Memory B cell (primary cell): ENCODE measurements at places on chromosomes 5 and 9.
A peak's percentile ranks its signal among the peaks of the same experiment; 100 is the strongest.

GRCh38 chr9:18673179-18673578 is 199.2 kb downstream of the ADAMTSL1 start:
- H3K27me3 ChIP-seq = peaks cover 3% of the 10 kb centered on the region
- H3K27ac ChIP-seq = no peak overlapping the region
- no peaks in the 10 kb centered on the region for H3K4me1 ChIP-seq

DNA sequence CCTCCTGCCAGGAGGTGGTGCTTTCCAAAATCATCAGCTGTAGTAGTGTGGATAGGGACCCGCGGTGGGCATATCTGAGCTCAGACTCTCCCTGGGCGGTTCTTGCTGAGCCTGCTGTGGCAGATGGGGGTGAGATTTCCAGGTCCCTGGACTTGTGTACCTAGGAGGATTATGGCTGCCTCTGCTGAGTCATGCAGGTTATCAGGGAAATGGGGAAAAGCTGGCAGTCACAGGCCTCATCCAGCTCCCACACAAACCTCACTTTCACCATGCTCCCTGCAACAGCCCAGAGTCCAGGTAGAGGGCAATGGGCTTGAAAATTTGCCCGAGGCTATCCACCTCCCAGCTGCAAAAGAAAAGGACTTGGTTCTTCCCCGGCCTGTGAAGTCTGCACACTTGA is 23.4 kb upstream of the MAMDC2 start:
- H3K36me3 ChIP-seq = peaks cover 2% of the 10 kb centered on the region
- no peak for DNase-seq
- H3K27me3 ChIP-seq = peaks cover 6% of the 10 kb centered on the region
- no peak overlapping the region for H3K27ac ChIP-seq
- no peak overlapping the region for H3K4me3 ChIP-seq
- H3K4me1 ChIP-seq = no peaks in the 10 kb centered on the region

- no peaks in the 10 kb centered on the region for H3K4me1 ChIP-seq
- no peak overlapping the region for H3K4me3 ChIP-seq
- peaks cover 2% of the 10 kb centered on the region for H3K36me3 ChIP-seq
- DNase-seq = no peak
- no peaks in the 10 kb centered on the region for H3K27me3 ChIP-seq
Measured at GRCh38 chr5:173961418-173961817, 27.6 kb upstream of the C5orf47 start.

- H3K4me3 ChIP-seq = no peak overlapping the region
- H3K36me3 ChIP-seq = no peaks in the 10 kb centered on the region
- H3K27ac ChIP-seq = no peak overlapping the region
- no peaks in the 10 kb centered on the region for H3K27me3 ChIP-seq
- no peaks in the 10 kb centered on the region for H3K4me1 ChIP-seq
Measured at GRCh38 chr5:102996011-102996575, 123.8 kb downstream of the GIN1 start.

- H3K4me1 ChIP-seq = peaks cover 16% of the 10 kb centered on the region
- no peaks in the 10 kb centered on the region for H3K36me3 ChIP-seq
- no peak for DNase-seq
- no peak overlapping the region for H3K4me3 ChIP-seq
- H3K27ac ChIP-seq = no peak overlapping the region
- no peaks in the 10 kb centered on the region for H3K27me3 ChIP-seq
Measured at GRCh38 chr9:105128908-105129600, 115.4 kb upstream of the SLC44A1 start.

GRCh38 chr5:37234288-37234687 is 14.9 kb downstream of the CPLANE1 start:
- H3K27me3 ChIP-seq = no peaks in the 10 kb centered on the region
- no peak overlapping the region for H3K4me3 ChIP-seq
- no peak overlapping the region for H3K27ac ChIP-seq
- peaks cover 37% of the 10 kb centered on the region for H3K36me3 ChIP-seq

GRCh38 chr5:9456435-9457042 is 89.3 kb downstream of the SEMA5A start:
- DNase-seq = no peak
- no peaks in the 10 kb centered on the region for H3K4me1 ChIP-seq
- H3K27ac ChIP-seq = no peak overlapping the region
- no peaks in the 10 kb centered on the region for H3K36me3 ChIP-seq
- no peak overlapping the region for H3K4me3 ChIP-seq
- no peaks in the 10 kb centered on the region for H3K27me3 ChIP-seq

GRCh38 chr5:167573370-167574127 is 717.9 kb upstream of the WWC1 start:
- peaks cover 3% of the 10 kb centered on the region for H3K4me1 ChIP-seq
- DNase-seq = no peak
- H3K27me3 ChIP-seq = peaks cover 6% of the 10 kb centered on the region

- peaks cover 30% of the 10 kb centered on the region for H3K27me3 ChIP-seq
- no peaks in the 10 kb centered on the region for H3K36me3 ChIP-seq
- DNase-seq = no peak
- no peak overlapping the region for H3K4me3 ChIP-seq
Measured at GRCh38 chr5:171317230-171317629, 8.2 kb downstream of the TLX3 start.

- H3K27ac ChIP-seq = no peak overlapping the region
- no peaks in the 10 kb centered on the region for H3K27me3 ChIP-seq
- H3K4me1 ChIP-seq = no peaks in the 10 kb centered on the region
- H3K4me3 ChIP-seq = no peak overlapping the region
Measured at GRCh38 chr5:45279109-45279508, 417.1 kb downstream of the HCN1 start.

DNA sequence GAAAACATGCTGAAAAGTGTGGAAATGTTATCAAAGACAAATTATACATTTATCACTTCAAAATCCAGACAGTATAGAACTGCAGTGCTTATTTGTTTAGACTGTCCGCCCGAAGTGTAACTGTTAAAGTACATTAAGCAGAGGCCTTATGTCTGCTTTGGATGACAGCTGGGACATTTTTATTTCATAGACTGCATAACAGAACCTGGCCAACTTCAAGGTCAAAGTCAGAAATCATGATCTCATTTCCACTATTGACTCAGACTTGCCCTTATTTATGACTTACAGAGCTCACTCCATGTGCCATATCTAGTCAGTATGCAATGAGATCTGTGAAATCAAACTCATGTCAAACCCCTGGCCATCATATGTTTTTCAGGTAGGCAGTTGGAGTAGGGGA is 87.7 kb downstream of the RAB3C start:
- H3K4me1 ChIP-seq = no peaks in the 10 kb centered on the region
- no peak overlapping the region for H3K27ac ChIP-seq
- peaks cover 4% of the 10 kb centered on the region for H3K27me3 ChIP-seq
- no peak overlapping the region for H3K4me3 ChIP-seq
- no peak for DNase-seq
- peaks cover 1% of the 10 kb centered on the region for H3K36me3 ChIP-seq

GRCh38 chr5:120874081-120874862 is 410.2 kb downstream of the PRR16 start:
- no peaks in the 10 kb centered on the region for H3K4me1 ChIP-seq
- no peaks in the 10 kb centered on the region for H3K36me3 ChIP-seq
- no peak overlapping the region for H3K4me3 ChIP-seq
- H3K27me3 ChIP-seq = no peaks in the 10 kb centered on the region
- DNase-seq = no peak

DNA sequence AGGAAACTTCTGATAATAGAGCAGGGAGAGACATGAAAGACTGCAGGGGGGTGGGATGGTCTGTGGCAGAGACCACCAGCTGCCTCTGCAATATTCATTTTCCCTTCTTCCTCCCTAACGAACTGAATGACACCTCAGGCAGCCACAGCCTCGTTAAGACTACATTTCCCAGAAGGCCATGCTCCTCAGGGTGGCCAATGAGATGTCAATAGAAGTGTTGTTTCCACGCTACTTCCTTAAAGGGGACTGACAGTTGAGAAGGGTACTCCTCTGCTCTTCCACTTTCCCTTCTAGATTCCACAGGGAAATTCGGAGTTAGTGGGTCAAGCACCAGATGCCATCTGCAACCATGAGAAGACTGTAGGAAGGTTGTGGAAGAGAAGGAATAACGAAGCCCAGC is 52.0 kb upstream of the DAPK1 start:
- H3K27me3 ChIP-seq = no peaks in the 10 kb centered on the region
- peaks cover 2% of the 10 kb centered on the region for H3K4me1 ChIP-seq
- peak overlapping the region; percentile 50 for H3K4me3 ChIP-seq
- no peaks in the 10 kb centered on the region for H3K36me3 ChIP-seq
